ENCODE measurements at places on chromosomes 16 and 17.

- DNase-seq, result peak; percentile 65
Measured at GRCh38 chr16:31108035-31108793, at the start of gene BCKDK. Gene BCKDK (plus strand): TSS chr16:31108386. CDS start chr16:31109224, 838 bp downstream.

GRCh38 chr16:3857189-3858043 lies 23.1 kb downstream of the CREBBP start:
- DNase-seq, result peak; percentile 76

DNA sequence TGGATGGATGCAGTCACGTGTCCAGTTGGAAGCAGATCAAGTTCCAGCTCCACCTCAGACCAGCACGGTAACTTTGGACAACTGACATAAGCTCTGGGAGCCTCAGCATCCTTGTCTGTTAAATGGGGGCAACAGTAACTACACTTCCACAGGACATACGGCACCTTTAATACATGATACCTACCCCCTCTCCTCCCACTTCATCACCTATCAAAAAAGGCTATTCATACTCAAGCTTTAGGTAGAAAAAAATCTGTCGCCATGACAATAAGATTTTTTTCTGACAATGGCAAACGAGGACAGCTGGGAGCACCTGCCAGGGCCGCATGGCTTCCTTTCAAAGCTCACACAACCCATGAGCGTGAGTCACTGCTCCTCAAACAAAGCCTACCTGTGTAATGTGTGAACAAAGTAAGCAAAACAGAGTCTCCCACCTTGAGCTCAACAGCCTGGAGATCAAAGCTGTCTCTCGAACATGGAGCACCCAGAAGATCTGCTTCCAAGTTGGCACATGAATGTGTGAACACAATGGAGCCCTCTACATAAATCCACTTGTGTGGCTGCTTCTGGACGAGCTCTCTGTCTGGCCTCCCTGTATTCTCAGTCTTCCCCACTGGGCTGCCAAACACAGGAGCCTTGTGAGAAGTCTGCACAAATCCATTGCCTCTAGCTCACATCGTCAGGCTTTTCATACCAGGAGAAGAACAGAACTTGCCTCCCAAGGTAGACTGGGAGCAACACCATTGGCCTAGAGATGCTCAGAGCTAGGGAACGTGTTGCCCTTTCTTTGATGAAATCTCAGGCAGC lies 459.7 kb downstream of the SOX9 start:
- no peak for DNase-seq

- no peak for DNase-seq
Measured at GRCh38 chr16:2205967-2206313, 686 bp downstream of the MLST8 start.

GRCh38 chr17:73410586-73411312 lies 98.9 kb upstream of the CDC42EP4 start:
- DNase-seq, result no peak

GRCh38 chr17:57930239-57930638 lies 25.0 kb downstream of the CUEDC1 start:
- no peak for DNase-seq

DNA sequence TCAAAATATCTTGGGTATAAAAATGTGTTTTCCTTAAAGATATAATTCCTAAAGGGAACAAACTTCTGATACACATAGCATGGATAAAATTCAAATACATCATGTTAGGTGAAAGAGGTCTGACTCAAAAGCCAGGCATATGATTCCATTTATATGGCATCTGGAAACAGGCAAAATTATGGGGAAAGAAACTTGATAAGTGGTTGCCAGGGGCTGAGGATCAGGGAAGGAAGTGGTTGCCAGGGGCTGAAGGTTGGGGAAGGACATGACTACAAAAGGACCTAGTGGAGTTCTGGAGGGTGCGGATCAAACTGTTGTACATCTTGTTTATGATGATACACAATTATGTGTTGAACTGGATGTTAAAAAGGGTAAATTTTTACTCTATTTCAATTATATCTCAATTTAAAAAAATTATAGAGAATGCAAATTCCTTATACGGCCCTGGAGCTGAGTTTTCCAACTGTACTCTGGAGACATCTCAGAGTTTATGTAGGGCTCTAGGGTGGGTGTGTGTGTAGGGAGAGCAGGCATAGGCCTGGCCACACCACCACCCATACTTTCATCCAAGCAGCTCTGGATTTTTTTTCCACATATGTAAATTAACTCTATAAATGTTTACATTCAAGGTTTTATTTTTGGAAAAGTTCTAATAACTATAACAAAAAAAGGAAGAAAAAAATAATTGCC lies 55.0 kb downstream of the AMFR start:
- peak; percentile 45 for DNase-seq

GRCh38 chr16:79269211-79269863 lies 331.2 kb downstream of the MAF start:
- no peak for DNase-seq

GRCh38 chr17:72079700-72080099 lies 41.1 kb upstream of the SOX9 start:
- DNase-seq, result no peak

GRCh38 chr16:262121-262745 lies 13.5 kb downstream of the RGS11 start:
- no peak for DNase-seq

- DNase-seq, result peak; percentile 17
Measured at GRCh38 chr16:17921357-17921978, 415.1 kb downstream of the NPIPA8 start.

GRCh38 chr16:65919986-65920376 lies 446.5 kb upstream of the CDH5 start:
- no peak for DNase-seq

DNA sequence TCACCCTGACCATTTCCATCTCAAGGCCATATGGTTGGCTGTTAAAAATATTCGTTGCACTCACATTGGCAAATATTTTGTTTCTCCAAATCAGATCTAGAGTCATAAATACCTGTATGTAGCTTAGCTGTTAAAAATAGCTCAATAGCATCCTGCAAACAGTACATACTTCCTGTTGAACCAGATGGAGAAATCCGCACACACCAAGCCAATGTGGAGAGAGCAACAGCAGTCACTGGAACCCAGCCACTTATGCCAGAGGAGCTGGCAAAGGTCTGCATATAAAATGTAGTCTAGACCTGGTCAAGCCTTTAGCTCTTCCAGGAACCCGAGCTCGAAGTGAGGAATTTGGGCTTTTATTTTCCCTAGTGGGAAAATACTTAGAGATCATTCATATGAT lies 146.4 kb upstream of the KCNJ16 start:
- no peak for DNase-seq

DNA sequence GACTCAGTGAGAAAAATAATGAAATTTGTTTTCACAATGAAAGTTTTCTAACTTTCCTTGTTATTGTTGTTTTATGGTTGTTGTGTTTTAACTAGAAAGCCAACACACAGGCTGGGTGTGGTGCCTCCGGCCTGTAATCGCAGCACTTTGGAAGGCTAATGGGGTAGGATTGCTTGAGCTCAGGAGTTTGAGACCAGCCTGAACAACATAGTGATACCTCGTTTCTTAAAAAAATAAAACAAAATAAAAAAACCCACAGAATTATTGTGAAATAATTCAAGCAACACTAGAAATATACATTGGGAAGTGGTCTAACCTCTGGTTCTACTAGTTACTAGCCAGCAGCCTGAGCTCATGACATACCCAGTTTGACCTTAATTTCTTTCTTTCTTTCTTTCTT lies 630 bp downstream of the MILR1 start:
- peak; percentile 27 for DNase-seq

DNA sequence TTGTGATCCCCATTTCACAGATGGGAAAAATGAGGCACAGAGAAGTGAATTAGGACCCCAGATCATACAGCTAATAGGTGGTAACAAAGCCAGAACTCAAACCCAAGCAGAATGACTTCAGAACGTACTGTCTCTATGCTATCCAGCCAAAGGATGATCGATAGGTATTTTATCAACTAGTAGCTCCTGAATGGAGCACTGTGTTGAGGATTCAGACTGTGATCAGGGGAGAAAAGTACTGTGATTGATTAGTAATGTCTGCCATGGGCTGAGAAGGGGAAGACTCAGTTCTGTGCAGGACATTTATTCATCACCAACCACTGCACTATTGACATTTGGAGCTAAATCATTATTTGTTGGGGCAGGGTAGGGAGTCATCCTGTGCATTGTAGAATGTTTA lies 38.7 kb downstream of the CACNG4 start:
- DNase-seq, result no peak

- DNase-seq, result no peak
Measured at GRCh38 chr17:80782536-80783427, 208.9 kb upstream of the CHMP6 start.

- peak; percentile 67 for DNase-seq
Measured at GRCh38 chr17:29929533-29930408, at the start of gene SSH2. Gene SSH2 (minus strand): TSS chr17:29930228. CDS start chr17:29930000, 228 bp downstream.

GRCh38 chr16:89315271-89315670 lies 97.8 kb downstream of the ZNF778 start:
- no peak for DNase-seq

DNA sequence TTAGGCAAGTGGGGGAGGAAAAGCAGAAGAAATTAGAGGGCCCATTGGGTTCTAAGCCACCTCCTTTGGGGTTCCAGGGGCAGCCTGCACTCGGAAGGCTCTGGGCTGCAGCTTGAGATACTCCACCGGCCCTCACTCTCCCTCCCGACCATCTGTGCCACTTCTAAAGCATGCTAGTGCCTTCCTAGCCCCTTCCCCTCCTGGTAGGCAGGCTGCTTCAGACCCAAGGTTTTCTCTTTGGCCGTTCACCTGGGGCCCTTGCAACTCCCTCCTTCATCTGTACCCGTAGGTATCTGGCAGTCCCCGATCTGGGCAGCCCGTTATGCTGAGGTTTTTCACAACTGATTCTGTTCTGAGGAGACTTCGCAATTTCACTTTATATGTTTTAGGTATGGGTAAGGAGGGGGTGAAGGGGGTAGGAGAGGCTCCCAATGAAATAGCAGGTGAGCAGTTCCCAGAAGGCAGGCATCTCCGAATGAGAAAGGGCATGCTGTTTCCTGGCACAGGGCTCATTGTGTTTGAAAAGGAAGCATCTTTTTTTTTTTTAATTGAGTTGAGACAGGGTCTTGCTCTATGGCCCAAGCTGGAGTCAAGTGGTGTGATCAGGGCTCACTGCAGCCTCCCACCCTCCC lies 98.7 kb downstream of the RAB11FIP4 start:
- DNase-seq, result no peak

DNA sequence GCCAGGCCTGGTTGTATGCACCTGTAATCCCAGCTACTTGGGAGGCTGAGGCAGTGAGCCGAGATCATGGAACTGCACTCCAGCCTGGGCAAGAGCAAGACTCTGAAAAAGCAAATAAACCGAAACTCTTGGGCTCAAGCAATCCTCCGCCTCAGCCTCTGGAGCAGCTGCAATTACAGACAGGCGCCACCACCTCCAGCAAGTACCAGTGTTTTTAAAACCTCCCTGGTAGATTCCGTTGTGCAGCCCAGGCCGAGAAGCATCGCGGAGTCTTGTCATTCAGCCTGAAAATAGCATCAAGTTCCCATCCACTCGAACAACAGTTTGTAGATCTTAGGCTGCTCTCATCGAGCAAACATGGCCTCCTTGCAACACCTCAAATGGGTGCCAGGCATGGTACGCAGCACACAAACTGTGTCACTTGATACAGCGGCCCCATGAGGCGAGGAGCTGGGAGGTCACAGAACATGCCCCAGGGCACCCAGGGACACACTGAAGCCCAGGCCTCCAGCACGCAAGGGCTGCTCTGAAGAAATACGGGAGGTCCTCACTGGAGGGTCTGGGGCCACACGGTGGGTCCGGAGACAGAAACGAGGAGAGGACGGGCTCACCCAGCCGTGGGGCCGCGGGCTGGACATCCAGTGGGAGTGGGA lies 18.1 kb downstream of the TMC6 start:
- no peak for DNase-seq

GRCh38 chr17:79933863-79934652 lies 94.8 kb upstream of the CBX4 start:
- DNase-seq, result no peak

DNA sequence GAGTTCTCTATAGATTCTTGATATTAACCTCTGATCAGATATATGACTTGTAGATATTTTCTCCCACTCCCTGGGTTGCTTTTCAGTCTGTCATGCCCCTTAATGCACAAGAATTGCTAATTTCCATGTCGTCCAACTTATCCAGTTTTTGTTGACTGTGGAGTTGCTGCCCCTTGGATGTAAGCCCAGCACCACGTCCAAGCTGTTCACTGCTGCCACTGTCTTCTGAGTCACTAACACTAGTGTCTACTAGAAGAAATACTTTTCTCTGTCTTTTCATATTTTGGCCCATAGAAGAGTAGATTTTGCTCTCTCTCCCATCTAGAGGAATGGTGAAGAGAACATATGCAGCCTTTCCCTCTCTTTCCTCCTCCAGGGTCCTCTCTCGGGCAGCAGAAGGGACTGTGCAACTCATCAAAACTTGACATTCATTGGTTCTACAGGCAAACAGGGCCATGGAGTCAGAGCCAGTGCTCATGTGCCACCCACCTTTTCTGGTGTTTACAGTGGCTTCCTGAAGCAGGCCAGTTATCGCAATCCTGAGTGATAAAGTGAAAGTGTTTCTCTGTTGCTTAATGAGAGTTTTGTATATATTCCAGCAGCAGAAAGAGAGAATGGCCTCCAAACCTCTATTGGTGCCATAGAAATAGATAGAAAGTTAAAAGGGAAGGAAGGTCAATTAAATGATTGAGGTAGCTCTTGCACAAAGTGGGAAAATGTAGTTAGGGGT lies 22.6 kb upstream of the PMP22 start:
- DNase-seq, result peak; percentile 39

- no peak for DNase-seq
Measured at GRCh38 chr17:1715803-1716075, 5.6 kb upstream of the TLCD2 start.

- no peak for DNase-seq
Measured at GRCh38 chr16:78718141-78718540, 618.7 kb downstream of the WWOX start.

DNA sequence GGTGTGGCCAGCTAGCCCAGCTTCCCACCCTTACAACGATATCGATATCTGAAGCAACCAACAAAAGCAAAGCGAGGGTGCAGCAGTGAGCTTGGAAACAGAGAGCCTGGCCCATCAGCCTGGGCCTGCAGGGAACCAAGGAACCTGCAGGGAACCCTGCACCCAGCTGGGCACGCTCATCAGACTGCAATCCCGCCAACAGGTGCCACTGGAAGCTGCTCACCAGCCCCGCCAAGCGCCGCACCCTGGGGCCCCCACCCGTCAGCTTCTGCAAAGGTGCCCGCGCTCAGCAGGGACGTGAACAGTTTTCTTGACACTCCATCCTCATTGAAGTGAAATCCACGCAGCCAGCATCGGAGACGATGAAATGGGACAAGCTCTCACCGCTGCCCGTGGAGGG lies 250.7 kb downstream of the RBFOX3 start:
- DNase-seq, result no peak

GRCh38 chr17:65584604-65585521 lies 23.4 kb upstream of the AXIN2 start:
- DNase-seq, result no peak

Data from fibroblast of mammary gland (primary cell).